ENCODE measurements at places on chromosomes 3 and 15.

DNA sequence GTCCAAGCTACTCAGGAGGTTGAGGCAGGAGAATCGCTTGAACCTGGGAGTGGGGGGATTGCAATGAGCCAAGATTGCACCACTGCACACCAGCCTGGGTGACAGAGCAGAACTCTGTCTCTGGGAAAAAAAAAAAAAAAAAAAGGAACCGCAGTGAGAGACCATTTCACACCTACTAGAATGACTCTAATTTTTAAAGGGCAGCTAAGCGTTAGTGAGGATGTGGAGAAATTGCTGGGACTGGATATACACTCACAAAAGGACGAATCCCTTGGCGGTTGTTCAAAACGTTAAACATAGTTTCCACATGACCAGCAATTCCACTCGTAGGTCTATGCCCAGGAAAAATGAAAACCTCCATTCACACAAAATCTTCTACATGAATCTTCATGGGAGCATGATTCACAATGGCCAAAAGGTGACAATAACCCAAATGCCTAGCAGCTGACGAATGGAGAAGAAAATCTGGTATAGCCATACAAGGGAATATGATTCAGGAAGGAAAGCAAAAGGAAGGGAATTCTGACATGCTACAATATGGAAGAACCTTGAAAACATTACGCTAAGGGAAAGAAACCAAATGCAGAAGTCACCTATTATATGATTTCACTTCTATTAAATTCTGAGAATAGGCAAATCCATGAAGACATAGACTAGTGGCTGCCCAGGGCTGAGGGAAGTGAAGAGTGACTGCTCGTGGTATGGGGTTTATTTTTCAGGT lies 127.0 kb downstream of the CHSY1 start:
- DNase-seq, result no peak

- DNase-seq, result no peak
Measured at GRCh38 chr3:67016522-67017080, 18.5 kb downstream of the KBTBD8 start.

GRCh38 chr3:418239-418929 lies 221.8 kb downstream of the CHL1 start:
- no peak for DNase-seq

DNA sequence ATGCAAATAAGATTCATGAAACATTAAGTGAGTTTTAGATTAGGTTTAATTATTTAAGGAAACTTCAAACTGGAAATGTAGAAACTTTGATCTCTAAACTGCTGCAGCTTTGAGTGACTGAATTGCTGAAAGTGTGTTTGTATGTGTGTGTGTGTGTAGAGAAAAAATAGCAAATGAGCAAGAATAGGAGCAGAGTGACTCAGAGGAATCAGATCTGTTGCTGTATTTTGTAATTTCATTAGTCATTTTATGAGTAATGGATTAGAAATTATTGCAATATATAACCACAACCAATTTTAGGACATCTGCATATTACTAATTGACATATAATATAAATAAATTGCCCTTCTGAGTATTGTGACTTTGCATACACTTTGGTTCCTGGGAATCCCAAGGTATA lies 52.8 kb upstream of the SLC9A9 start:
- no peak for DNase-seq

DNA sequence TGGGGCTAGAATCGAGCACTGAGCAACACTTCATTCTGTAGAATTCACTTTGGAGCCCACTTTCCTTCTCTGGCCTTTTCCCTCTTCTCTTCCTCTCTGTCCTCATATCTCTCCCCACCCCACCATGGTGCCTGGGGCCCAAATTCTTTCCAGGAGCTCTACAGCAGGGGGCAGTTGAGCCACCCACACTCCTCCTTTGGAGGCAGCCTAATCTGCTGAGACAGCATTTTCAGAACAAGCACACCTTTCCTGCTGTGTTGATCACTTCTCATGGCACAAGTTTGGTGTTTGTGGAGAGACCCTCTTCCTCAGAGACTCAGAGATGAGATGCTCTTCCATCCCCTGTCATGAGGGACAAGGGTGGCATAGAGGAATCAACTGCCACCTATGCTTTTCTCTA lies 52.0 kb upstream of the PRR23C start:
- no peak for DNase-seq

DNA sequence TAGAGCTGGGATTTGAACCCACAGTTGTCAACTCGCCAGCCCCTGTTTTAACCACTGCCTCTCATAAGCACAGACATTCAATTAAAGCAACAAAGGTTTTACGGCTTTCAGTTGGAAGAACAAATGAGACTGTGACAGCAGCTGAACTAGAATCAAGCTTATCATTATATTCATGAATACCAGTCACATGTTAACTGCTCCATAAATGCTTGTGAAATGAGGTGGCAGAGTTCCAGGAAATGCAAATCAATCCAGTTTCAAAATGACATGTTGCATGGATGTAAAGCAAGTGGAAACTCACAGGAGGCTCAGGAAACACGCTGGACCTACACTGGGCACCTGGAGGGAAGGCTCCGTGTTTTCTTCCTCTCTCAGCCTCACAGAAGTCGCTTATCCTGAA lies 3.9 kb downstream of the GP5 start:
- no peak for DNase-seq

DNA sequence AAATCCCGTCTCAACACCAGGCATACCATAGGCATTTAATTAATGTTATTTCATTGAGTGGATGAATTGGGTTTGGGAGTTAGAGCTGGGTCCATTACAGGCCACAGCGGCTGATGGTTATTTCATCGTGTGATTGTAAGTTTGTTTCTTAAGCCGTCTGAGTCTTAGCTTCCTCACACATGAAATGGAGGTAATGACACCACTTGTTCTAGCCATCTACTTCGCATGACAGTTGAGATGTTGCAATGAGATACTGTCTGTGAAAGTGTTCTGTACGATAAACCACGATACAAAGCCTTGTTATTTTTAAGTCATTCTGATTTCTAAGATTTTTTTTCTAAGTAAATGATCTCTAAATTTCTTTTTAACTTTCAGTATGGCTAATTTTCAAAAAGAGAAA lies 8.6 kb upstream of the TP63 start:
- no peak for DNase-seq

GRCh38 chr3:133121450-133121849 lies 83.3 kb downstream of the TMEM108 start:
- no peak for DNase-seq

DNA sequence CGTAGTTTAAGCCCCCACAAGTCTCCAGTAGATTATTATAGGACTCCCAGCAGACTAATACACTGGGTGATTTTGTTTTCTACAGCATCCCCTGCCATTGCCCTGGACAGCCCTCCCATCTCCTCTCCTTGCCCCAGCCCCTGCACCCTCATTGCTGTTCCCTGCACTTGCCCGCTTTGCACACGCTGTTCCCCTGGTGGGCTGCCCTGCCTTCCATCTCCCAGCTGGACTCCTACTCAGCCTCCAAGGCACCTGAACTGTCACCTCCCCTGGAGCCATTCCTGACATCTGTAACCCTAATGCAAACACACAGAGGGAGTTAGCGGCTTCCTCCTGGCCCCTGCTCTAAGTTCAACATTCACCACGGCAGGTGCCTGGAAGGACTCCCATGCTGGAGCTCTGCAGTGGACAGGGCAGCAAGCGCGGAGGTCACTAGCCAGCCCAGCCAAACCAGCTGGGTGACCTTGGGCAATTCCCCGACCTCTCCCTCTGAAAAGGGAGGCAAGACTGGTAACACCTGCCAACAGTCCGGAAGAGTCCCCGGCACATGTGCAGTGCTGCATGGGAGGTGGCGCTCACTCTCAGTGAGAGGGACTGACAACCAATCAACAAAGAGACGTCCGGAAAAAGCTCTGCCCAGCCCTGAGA lies 38.8 kb upstream of the IQSEC1 start:
- DNase-seq, result no peak

DNA sequence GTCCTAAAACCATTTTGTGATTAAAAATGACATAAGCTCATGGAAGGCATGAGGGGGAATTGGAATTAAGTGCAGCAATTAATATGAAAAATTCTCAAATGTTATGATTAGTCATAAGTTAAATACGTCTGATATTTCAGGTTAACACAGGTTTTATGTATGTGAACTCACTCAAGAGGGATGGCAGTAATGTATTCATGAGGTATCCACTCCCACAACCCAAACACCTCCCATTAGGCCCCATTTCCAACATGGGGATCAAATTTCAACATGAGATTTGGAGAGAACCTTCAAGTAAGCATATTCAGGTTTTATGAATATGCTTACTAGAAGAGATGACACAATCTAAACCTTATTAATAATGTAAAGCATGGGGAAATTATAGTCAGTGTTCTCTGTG lies 41.6 kb upstream of the IL20RB start:
- DNase-seq, result no peak

- no peak for DNase-seq
Measured at GRCh38 chr15:96598514-96598913, 268.0 kb downstream of the NR2F2 start.

DNA sequence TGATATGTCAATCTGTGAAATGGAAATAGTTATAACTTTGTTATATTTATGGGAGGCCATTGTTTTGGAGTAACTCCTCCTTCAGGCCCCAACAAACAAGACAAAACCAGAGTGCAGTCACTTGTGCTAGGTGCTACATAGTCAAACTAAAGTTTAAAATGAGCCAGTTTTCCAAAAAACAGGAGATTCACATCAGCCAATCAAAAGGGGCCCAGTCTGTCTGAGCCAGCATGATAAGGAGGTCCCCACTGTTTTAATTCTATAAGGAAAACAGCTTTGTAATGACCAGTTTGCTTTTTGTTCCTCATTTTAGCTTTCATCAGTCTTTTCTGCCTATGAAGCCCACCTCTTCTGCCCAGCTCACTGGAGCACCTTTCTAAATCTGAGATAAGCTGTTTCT lies 94.7 kb upstream of the SLC7A14 start:
- DNase-seq, result no peak

GRCh38 chr15:52733696-52734255 lies 54.6 kb upstream of the ATOSA start:
- no peak for DNase-seq

- no peak for DNase-seq
Measured at GRCh38 chr3:157330206-157330605, 106.4 kb upstream of the PTX3 start.

DNA sequence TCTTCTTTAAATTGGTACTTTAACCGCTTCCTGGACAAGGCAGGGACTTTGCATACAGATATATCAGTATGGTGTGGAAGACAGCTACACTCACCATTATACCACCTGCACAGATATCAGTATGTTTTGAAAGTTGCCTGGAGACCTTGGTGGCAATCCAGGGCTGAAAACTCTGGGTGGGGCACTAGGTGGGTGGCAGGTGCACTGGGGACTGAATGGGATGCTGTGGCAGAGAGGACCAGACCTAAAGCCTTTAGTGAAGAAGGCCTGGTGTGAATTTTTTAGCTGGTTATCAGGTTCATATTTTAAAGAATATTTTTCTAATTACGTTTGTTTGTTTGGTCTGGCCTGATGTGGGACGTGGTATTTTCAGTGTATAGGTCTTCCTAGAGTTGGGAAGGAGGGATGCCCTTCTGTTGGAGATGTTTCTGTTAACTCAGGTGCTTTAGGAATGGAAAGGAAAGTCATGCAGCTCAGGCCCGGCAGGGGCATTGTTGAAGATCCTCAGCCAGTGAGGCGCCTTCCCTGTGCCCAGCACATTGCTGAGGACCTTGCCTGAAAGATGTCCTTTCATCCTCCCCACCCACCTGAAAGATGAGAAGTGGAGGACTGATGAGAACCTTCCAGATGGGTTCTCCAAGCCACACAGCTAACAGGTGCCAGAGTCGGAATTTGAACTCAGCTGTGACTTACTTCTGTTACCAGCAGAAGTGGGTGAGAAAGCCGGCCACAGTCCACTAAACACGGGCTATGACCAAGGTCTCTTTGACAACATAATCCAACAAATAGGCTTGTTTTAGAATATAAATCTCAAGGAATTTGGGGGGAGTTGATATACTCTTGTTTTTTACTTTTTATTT lies 77.3 kb downstream of the APBA2 start:
- DNase-seq, result no peak

DNA sequence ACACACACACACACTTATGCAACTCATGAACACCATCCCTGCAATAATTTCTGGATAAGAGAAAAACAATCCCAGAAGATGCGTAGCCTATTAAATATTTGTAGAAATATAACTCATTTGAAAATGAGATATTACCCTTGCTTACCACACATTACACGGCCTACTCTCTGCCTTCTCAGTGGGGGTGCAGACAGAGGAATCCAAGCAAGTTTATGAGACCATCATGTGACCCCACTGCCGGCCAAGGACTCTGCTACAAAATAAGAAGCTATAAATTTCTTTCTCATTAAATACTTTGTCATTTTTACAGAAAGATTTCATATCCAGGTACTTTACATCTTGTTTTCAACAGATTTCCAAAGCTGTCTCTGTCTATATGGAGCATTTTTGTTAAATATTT lies 286.3 kb downstream of the ZNF385D start:
- no peak for DNase-seq

GRCh38 chr3:167691366-167691765 lies 37.6 kb upstream of the WDR49 start:
- DNase-seq, result no peak

- DNase-seq, result no peak
Measured at GRCh38 chr3:66633402-66634381, 132.9 kb upstream of the LRIG1 start.

DNA sequence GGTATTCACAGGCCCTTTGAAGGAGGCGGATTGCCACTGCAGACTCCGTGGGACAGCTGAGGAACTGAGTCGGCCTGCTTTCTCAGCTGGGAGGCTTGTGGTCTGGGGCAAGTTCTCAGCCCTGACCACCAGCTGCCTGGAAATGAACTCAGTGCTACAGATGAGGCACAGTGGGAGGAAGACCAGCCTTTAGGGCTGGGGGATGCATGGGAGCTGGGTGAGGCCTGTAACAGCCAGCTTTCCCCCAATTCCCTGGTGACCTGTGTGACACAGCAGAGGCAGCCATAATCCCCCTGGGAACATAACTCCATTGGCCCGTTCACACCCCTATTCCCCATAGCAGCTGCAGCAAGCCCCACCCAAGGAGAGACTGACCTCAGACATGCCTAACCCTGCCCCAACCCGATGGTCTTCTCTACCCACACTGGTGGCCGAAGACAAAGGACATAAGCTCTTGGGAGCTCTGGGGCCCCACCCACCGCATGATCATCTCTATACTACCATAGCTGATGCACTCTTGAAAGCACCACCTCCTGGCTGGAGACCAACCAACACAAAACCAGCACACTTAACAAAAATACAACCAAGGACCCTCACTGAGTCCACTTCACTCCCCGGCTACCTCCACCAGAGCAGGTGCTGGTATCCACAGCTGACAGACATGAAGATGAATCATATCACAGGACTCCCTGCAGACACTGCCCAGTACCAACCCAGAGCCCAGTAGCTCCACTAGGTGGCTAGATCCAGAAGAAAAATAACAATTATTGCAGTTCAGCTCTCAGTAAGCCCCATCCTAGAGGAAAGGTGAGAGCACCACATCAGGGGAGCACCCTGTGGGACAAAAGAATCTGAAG lies 24.9 kb downstream of the ZMAT3 start:
- DNase-seq, result no peak
